ENCODE measurements at places on chromosomes 12 and 14.

- no peak for DNase-seq
Observed at GRCh38 chr14:92316176-92316575, 6.8 kb upstream of the SLC24A4 start.

DNA sequence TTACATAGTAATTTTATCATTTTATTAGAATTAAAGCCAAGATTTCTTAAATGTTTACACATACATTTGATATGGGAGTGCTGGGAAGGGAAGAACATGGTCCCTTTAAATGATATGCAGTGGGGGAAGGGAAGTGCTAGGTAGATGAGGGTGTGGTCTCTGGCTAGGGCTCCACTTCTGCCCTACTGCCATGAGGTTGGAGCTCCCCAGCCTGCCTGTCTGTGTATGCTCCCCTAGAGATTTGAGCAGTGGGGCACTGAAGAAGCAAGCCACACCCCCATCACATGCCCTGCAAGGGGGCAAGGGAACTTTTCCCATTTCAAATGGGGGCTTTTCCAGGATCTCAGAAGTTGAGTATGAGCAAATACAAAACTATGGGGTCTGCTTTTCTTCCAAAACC, 25.5 kb downstream of the CLECL1 start:
- DNase-seq = no peak

- DNase-seq = peak; percentile 31
Observed at GRCh38 chr12:27009881-27010301, 4.3 kb downstream of the TM7SF3 start.

GRCh38 chr12:24455811-24456210, 493.1 kb downstream of the BCAT1 start:
- no peak for DNase-seq

DNA sequence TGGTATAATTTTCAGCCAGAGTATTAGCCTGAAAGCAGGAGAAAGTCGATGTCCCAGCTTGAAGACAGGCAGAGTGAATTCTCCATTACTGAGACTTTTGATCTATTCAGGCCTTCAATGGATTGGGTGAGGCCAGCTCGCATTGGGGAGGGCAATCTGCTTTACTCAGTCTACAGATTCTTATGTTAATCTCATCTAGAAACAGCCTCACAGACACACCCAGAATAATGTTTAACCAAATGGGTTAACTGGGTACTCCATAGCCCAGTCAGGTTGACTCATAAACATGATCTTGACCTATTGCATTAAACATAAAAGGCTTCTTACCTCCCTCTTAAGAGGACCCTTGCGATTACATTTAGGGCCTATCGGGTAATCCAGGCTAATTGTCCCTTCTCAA, 118.0 kb downstream of the KTN1 start:
- no peak for DNase-seq

DNA sequence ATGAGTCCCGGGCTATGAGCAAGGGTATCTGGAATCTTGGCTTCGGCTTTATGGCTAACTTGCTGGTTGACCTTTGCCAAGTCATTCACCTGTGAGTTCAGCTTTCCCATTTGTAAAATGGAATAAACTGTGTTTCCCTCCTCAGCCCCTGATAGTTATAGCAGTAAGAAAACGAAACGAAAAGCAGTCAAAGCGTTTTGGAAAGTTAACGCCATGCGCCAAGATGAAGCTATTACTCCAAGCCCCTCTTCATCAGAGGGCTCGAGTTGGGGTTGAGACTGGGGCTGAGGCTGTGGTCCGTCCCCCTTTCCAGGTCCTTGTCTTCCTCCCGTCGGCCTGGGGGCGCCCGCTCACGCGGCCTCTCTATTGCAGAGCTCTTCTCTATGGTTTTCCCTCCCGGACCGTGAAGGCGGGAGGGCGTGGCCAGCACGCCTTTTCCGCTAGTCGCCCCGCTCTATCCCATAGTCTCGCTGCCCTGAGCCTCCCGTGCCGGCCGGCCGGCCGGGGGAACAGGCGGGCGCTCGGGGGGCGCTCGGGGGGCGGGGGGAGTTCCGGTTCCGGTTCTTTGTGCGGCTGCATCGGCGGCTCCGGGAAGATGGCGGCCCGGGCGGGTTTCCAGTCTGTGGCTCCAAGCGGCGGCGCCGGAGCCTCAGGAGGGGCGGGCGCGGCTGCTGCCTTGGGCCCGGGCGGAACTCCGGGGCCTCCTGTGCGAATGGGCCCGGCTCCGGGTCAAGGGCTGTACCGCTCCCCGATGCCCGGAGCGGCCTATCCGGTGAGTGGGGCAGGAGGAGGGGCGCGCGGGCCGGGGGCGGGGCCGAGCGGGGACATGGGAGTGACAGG, at the start of gene SMARCD1:
Gene SMARCD1, plus strand, starts transcription at position 568 of the 840 bp plus-strand sequence. Its CDS starts 28 bp downstream, at position 596.
- peak; percentile 91 for DNase-seq

- no peak for DNase-seq
Observed at GRCh38 chr12:44720265-44720664, 155.8 kb downstream of the NELL2 start.
